ENCODE measurements at places on chromosomes 6 and 20.

GRCh38 chr6:51913265-51913664 lies 174.1 kb downstream of the PKHD1 start:
- DNase-seq = no peak

DNA sequence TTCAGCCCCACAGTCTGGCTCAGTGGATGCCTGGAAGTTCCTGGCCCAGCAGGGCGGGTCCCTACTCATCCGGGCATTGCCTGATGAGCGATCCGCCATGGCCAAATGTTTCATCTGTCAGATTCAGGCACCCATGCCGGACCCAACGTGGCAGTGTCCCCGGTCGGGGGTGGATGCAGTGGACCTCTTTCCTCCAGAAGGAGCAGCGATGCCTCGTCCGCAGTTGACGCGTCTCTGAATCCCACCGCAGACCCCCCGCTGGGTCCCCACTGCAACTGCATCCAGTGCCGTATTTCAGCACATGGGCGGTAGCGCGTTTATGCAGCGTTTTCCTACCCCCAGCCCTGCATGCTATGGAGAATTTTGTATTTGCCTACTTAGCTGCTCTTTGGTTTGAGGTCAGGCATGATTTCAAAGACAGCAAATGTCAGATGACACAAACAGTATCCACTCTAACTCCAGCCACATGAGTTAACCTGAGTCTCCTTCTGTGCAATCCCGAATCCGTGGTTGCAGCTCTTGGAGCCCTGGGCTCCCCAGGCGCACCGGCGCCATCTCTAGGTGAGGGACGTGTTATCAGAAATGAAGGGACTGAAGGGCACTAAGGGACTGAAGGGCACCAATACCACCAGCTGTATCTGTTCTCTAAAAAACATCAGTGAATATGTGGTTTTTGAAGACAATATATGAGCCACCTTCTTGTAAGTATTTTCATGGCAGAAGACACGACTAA lies 72.6 kb upstream of the THBS2 start:
- DNase-seq = peak; percentile 11

- no peak for DNase-seq
These were observed 286.5 kb upstream of the PRND start for GRCh38 chr20:4435225-4435624.

- DNase-seq = no peak
These were observed 39.8 kb downstream of the SRSF3 start for GRCh38 chr6:36633915-36634314.

GRCh38 chr20:17594443-17594842 lies 24.6 kb downstream of the DSTN start:
- DNase-seq = no peak

DNA sequence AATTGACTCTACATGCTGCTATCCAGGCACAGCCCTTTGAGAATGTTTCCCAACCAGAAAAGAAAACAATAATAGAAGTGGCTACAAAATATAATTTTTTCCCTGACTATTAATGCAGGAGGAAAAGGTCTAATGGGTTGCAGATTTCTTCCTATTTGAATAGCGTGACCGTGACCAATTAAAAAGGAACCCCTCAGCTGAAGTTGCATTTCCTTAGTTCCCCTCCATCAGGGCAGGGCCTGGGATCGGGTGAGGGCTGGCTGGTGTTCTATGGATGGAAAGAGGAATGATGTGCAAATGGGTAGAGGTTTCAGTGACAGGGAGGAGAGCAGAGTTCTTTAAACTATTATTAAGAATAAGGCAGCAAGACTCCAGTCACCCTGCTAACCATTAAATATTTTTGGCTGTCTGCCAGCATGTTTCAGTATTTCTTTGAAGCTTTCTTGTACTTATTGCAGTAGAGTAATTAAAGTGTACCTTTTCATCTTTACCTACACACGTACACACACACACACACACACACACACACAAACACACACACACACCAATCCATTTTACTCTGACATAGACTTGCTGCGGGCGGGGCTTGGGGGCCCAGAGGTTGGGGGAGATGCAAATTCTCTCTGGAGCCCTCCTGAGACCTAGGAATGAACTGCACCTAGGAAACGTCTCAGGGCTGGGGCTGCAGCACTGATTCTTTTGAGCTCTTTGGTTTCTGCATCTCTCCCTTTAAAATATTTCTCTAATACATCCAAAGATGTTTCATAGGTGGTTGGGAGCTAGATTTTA lies 154.8 kb upstream of the SLC35B3 start:
- DNase-seq = no peak

- DNase-seq = no peak
These were observed 301.4 kb upstream of the CDYL start for GRCh38 chr6:4474810-4475209.

GRCh38 chr20:49740807-49741206 lies 27.1 kb upstream of the B4GALT5 start:
- no peak for DNase-seq

- no peak for DNase-seq
These were observed 979.8 kb upstream of the GJE1 start for GRCh38 chr6:141152951-141153350.

DNA sequence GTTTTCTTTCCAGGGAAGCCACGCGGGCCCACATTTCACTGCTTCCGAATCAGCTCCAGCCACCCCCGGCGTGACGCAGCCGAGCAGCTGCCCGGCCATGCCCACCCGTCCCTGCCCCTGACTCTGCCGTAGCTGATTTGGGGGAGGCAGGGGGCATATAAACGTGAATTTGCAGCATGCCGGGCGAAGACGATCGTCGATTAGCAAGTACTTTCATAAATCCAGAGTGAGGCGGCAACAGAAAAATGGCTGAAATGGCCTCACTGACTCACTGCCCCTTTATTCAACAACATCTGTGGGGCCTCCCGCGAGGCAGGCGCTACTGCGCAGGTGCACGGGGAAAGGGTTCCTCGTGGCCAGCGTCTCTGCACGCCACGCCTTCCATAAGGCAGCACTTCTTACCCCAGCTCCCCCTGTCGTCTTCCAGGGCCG lies 118.0 kb downstream of the DLL1 start:
- no peak for DNase-seq

GRCh38 chr6:41818271-41819054 lies 31.0 kb downstream of the TOMM6 start:
- no peak for DNase-seq

DNA sequence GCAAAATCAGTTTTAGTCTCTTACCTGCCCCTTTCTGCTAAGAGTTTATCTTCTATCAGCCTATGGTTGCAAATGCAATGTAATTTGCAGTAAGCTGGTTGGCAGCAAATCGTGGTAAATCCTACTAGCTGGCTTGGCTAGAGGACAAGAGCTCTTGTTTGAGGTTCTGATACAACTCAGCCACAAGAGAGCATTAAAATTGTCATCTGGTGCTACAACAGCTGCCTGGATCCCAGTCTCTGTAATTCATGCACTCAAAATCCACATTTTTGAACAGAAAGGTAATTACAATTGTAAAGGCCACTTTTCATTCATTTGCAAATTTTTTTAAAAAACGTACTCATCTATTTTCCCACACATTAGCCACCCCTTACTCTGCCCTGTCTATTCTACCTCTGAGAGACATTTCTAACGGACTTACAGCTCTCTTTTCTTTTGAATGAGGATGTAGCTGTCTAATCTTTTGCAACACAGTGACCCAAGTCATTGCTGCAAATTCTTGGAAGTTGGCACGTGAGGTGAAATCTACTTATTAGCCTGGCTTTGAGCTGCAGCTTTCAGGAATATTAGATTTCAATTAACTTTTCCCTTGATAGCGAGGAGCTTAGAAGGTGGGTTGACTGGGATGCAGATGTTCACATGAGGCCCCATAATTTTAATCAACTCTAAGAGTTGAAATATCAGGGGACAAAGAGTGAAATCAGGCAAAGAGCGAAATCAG lies 54.0 kb upstream of the FAM184A start:
- DNase-seq = no peak

DNA sequence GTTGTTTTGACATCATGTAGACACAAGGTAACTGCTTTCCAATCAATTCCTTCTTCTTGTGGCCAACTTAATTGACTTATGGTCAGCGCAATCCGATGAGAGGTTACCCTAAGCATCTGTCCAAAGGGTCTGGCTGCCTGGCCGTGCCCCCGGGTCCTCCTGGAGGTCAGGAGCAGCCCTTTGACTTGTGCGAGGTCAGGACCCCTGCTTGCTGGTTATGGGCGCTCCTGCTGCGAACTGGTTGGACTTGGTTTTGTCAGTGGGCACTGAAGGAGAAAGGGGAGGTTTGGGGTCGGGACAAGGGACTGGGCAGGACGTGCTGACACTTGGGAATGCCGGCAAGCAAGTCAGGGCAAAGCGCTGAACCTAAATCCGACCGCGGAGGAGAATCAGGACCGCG lies 215.6 kb downstream of the QKI start:
- no peak for DNase-seq

GRCh38 chr6:3151691-3152090 lies 5.7 kb downstream of the TUBB2A start:
- DNase-seq = no peak

DNA sequence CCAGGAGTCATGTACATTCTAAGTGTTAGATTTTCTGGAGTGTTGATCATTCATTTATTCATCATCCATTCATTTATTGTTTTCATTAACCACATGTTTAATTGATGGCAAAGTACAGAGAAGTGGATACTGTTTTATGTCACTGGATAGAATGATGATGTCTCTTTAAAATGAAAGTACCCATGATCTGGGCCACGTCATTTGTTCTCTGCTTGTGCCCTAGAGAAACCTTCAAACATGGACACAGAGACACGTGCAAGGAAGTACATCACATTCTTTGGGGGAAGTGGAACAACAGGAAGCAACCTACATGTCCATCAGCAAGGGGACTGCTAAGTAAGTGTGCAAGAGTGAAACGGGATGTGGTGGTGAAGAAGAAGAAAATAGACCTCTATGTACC lies 75.8 kb upstream of the TSHZ2 start:
- DNase-seq = no peak

GRCh38 chr6:548517-548916 lies 108.4 kb downstream of the HUS1B start:
- DNase-seq = no peak

DNA sequence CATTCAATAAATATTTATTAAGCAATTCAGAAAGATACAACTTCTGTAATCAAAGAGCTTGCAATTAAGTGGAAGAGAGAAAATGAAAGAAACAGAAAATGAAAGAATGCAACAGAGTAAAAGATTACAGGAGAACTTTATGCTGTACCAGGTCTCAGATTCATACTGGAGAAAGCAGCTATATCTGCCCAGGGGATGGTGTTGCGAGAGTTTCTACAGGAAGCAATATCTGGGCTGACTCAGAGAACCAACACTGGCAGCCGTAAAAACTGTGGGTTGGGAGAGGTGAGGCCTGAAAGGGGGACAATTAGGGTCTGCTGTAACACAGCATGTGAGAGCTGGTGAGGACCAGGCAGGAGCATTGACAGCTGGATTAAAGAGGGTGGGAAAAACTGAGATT lies 256.7 kb upstream of the TCF21 start:
- no peak for DNase-seq

DNA sequence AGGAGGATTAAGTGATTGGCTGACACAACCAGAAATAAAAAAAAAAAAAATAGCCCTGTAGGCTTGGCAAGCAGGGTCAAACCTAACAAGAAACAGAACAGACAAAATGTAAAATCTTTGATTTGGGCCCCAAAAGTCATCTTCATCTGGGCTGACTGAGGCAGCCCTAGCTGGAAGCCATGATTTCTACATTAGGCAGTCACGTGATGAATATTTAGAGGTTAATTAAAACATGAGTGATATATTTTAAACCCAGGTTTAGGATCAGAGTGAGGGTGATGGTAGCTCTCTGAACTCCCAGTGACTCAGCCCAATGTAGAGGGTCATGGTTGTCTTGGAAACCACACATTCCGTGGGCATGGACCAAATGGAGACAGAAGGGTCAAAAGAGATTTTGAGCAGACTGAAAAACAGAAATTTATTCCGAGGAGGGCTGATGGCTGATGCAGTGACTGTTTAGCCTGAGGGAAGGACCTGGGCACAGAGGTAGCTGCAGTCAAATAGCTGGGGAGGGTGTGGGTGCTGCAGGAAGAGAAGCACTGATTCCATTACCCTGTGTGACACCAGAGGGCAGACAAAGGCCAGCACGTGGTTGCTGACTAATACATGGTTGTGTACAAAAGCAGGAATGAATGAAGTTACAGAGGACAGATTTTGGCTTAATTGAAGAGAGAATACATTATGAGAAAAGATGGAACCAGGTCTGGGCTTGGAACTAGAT lies 573.1 kb upstream of the CHD6 start:
- DNase-seq = no peak

DNA sequence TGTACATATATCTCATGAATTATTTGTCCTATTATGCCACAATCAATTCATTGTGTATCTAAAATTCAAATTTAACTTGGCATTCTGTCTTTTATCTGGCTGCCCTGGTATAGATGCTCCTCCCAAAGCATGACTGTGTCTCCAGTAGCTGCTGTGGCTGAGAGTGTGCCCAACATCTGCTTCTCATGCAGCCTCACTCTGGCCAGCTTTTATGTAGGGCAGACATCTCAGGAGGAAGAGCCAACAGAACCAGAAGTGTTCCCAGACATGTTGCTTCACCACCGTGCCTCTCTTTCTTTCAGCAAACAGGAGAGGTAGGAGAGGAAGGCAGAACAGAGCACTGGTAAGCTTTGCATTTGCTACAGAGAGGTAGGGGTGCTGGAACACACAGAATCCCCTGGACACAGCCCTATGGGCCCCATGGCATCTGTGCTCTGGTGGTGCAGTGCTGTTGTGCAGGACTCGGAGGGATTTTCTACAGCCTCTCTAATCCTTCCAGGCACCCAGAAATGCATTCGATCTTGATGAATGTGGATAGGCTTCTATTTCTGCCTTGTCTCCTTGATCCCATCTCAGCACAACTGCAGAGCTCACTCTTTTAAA lies 637.1 kb downstream of the UTRN start:
- peak; percentile 26 for DNase-seq

- no peak for DNase-seq
These were observed 87.3 kb downstream of the KCNB1 start for GRCh38 chr20:49395183-49395582.

DNA sequence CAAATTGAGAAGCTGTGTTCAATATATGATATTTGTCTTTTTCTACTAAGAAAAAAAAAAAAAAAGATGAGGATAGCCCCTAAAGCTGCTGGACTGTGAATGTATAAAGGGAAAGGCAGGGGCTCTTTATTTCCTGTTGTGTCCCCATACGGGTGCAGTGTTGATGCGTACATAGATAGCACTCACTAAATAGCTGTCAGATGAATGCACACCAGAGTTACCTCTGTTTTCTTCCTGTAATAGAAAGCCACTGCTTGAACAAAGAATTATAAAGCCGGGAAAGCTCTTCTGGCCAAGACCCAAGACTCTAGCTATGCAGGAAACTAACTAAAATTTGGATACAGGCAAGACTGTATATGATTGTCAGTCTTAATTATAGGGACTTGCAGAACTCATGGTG lies 260.0 kb downstream of the FARS2 start:
- DNase-seq = no peak

DNA sequence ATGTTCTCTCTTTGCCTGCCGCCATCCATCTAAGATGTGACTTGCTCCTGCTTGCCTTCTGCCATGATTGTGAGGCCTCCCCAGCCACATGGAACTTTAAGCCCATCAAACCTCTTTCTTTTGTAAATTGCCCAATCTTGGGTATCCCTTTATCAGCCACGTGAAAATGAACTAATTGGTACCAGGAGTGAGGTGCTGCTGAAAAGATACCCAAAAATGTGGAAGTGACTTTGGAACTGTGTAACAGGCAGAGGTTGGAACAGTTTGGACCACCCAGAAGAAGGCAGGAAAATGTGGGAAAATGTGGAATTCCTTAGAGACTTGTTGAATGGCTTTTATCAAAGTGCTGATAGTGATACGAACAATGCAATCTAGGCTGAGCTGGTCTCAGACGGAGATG lies 694.9 kb downstream of the FRK start:
- DNase-seq = no peak

Measured in caudate nucleus (tissue), 63 donors.